ENCODE measurements at places on chromosomes 1 and 21.

DNA sequence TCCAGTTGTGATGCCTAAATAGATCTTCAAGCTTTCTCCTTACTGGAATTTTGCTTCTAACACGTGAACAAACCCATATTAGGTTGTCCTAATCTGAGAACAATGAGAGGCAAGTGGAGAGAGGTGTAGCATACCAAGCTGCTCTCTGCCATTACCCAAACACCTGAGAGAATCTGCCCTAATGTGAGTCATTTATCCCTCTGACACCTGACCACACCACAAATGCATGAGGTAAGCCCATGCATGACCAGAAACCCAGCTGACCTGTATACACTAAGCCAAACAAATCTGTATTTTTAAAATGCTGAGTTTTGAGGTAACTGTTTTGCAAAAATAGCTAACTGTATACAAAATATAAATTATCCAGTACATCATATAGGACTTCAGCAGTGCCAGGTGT is 1458.1 kb upstream of the B3GALT2 start:
- no peak for DNase-seq

DNA sequence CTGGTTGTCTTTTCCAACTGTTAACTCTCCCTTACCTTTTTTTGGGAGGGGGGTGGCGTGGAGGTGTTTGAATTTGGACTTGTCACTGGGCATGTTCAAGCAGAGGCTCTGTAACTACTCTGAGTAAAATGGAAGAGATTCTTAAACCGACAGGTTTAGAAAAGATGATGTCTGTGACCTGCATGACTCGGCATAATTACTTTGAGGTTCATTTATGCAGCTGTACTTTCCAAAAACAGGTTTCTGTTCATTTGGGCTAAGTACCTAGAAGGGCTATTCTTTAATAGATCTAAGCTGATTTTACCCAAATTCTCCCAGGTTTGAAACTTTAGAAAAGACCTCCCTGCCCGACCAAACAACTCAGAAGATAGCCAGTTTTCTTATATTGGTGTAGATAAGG is 80.3 kb downstream of the SLC35A3 start:
- DNase-seq: no peak

DNA sequence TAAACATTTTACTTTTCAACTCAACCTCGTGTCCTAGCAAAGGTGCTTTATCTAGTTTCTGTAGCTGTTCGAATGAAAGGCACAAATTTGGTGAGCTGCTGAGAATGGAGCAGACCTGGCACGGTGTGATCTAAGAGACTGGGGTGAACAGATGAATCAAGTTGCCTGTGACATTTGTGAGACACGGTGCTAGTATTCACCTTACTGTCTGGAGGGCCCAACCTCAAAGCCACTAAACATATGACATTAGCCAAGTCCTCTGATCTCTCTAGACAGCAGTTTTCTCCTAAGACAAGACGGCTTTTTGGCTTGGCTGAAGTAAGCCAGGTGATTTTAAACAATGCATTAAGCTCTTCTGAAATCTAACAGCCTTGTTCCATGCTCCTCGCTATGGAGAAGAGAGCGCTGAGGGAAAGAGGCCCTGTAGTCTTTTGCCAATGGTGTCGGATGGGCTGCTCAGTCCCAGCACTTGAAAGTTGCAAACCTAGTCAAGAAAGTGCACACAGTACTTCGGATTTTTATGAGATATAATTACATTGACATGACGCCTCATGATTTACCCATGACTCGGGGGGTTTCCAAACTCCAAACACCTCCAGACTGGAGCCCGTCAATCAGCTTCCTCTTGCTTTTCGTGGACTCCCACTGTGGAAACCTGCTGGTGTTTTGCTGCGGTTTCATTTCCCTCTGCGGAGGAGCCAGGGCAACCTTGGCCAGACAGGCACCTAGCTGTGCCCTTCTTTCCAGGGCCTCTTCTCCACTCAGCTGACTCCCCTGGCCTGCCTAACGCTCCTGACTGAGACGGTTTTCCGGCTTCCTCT is 794 bp upstream of the TOR3A start:
- DNase-seq: no peak

DNA sequence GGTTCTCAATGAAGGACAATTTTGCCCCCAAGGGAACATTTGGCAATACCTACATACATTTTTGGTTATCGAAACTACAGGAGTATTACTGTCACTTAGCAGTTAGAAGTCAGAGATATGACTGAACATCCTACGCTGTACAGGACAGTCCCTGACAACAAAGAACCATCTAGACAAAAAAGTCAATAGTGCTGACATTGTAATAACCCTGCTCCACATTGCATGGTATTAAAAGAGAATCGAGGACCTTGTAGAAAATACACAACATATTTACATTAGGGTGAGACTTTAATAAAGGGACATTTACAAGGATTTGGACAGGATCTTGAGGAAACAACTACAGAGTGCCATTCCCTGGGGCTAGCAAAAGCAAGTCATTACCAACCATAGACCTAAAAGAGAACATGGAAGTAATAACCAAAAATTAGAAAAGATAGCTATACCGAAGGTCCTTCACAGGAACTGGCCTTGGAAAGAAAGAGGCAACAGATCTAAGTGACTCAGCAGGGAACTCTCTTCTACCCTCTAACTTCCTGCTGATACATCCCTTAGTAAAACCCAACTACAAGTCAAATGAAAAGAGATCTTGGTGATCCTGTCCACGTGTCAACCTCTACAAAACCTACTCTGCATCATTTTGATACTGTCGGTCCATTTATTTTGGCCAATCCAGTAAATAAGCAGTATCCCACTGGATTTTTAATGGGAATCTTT is 40.2 kb downstream of the ANGPTL3 start:
- no peak for DNase-seq

- no peak for DNase-seq
These were observed 86.1 kb upstream of the VAV3 start for GRCh38 chr1:108050911-108051629.
